Left renal pelvis (tissue), 4 donors: ENCODE measurements at places on chromosomes 16 and 17. TPM values are rescaled to one million over a fixed set of nuclear protein-coding genes. Genes with fewer than 3 reads are reported as not detected.

DNA sequence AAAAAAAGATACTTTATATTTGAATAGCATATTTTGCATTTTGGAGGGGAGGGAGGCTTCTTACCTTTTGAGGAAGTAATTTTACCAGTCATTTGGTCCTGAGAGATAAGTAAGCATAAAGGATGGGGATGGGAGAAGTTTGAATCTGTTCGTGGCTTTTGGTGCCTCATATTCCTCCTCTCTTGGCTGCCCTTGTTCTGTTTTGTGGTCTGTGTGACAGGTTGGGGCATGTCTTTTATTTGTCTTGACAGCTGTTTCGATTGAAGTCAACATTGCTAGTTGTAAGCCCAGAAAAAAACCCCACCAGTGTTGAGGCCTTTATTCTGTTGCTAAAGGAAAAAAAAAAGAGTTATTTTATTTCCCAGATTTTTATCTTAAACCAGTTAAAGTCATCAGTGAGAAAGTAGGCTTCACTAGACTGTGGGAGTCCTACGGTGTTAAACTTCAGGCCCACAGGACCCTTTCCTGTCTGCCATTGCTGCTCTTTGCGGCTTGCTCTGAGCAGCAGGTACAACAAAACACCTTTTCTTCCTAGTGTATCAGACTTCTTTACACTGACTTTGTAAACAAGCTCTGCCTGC, 11.4 kb downstream of the SLC7A6 start:
- DNase-seq: no peak

DNA sequence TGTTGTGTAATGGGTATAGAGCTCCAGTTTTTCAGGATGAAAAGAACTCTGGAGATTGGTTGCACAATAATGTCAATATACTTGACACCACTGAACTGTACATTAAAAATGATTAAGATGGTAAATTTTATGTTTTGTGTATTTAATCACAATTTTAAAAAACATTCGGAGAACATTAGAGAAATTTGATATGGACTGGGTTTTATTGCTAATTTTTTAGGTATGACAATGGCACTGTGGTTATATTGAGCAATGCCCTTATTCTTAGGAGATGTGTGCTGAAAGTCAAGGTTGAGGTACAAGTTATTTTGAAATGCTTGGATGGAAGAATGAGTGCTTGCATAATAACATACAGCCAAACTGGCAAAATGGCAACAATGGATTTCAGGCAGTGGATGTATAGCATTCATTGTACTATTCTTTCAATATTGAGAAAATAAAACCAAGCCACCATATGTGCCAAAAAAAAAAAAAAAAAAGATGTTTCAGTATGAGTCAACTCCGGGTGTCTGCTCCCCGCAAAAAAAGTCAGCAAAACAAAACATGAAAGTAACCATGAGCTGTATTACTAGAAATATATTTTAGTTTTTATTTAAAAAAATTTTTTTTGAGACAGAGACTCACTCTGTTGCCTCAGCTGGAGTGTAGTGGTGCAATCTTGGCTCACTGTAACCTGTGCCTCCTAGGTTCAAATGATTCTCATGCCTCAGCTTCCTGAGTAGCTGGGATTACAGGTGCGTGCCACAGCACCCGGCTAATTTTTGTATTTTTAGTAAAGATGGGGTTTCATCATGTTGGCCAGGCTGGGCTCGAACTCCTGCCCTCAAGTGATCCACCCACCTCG, 19.8 kb downstream of the HOXB1 start:
- DNase-seq: no peak

DNA sequence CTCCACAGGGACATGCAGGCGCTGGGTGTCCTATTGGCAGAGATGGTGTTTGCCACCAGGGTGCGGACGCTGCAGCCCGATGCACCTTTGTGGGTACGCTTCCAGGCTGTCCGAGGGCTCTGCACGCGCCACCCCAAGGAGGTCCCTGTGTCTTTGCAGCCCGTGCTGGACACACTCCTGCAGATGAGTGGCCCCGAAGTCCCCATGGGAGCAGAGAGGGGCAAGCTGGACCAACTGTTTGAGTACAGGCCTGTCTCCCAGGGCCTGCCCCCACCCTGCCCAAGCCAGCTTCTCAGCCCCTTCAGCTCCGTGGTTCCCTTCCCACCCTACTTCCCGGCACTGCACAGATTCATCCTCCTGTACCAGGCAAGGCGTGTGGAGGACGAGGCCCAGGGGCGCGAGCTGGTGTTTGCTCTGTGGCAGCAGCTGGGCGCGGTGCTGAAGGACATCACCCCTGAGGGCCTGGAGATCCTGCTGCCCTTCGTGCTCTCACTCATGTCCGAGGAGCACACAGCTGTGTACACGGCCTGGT, 2.8 kb downstream of the WDR81 start:
- DNase-seq: no peak

DNA sequence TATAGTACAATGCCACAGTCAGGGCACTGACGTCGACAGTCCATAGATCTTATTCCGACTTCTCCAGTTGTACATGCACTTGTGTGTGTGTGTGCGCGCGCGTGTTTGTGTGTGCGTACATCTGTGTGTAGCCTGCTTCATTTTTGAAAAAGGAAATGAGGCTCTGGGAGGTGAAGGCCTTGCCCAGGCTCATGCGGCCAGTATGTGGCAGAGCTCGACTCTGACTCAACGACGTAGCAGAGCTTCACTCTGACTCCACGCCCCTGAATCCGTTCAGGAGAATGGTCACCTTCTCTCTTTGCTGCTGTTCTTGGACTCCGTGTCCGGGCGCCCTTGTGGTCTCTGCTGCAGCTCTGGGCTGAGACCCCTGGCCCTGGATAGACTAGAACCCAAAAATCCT, 81.6 kb upstream of the CIBAR2 start:
- no peak for DNase-seq

- DNase-seq: no peak
These were observed 54.1 kb downstream of the TOX3 start for GRCh38 chr16:52492789-52493357.

DNA sequence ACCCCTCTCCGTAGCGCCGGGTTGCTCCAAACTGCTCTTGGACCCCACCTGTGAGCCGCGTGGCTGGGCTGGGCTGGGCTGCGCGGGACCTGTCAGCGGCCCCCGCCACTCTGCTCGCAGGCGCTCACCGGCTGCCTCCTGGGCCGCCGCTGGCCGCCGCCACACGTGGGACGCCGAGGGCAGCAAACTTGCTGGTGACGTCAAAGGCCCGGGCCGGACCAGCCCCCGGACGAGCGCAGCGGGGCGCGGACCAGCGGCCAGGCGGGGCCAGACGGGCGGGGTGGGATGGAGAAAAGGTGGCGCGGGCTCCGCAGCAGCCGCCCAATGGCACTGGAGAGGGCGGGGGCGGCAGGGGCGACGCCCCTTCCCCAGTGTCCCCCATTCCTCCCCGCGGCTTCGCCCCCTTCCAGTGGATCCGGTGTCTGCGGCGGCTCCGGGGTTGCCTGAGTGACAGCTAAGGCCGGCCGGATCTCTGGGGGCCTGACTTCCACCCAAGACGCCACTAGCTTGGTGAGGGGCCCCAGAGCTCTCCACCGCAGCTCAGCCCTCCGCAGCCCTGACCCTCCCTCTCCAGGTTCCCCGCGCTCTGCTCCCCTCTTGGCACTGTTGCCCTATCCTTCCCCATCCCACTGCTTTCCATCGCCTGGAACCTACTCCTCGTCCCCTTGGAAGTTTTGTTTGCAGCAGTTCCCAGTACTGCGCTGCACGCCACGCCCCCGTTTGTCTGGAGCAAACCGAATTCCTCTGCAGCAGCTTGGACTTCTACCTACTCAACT, at the start of gene HS3ST3A1:
TSS of gene HS3ST3A1 (minus strand) at position 154 of the 776 bp plus-strand sequence. CDS start 800 bp downstream, outside the sequence.
- DNase-seq: peak; percentile 64

GRCh38 chr17:45410144-45411091, 22.3 kb downstream of the ARHGAP27 start:
- DNase-seq: no peak

DNA sequence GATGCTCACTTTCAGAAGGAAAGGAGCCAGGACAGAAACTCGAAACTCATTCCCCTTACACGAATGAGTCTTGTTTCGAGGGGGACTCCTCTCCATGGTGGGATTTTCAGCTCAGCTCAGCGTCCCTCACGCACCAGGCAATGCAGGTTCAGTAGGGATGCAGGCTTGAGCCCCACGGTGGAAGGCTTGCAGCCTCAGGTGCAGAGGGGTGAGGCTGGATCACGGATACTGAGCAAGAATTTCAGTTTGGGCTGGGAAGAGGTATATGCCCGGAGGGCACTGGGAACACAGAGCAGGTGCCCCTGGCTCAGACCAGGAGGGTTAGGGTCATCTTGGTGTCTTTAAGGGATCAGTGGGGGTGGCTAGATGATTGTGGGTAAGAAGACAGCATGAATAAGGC, 344.9 kb upstream of the TNRC6C start:
- DNase-seq: no peak

GRCh38 chr17:62821189-62822079, 13.3 kb upstream of the MARCHF10 start:
- no peak for DNase-seq

- DNase-seq: no peak
These were observed 678.9 kb downstream of the WWOX start for GRCh38 chr16:78778101-78779004.

DNA sequence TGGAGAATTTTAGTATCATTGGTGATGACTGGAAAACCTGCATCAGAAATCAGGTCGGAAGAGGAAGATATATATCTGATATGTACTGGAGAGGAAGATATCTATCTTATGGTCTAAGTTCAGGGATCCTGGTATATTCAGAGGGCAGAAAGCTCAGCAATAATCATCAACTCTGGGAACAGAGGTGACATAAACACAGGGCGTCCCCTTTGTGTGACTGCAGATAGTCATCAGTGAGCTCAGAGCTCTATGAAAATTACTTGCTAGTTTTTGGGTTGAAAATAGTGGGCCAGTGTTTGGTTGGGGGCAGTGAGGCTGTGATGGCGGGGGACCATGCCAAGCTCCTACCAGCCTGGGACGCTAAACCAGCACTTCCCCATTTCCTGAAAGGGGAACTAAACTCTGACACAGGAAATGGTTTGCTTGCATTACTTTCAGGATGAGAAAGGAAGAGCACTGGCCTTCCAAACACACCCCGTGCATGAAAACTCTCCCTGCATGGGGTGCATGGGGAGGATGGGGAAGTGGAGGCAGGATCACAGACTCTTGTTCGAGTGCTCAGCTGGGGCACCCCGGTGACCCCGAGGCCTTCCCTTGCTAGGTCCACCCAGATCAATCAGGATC, 15.8 kb downstream of the NOD2 start:
- no peak for DNase-seq

GRCh38 chr17:65103431-65103830, 33.7 kb upstream of the RGS9 start:
- no peak for DNase-seq

- no peak for DNase-seq
These were observed 160.3 kb downstream of the PCTP start for GRCh38 chr17:55911186-55911585.

DNA sequence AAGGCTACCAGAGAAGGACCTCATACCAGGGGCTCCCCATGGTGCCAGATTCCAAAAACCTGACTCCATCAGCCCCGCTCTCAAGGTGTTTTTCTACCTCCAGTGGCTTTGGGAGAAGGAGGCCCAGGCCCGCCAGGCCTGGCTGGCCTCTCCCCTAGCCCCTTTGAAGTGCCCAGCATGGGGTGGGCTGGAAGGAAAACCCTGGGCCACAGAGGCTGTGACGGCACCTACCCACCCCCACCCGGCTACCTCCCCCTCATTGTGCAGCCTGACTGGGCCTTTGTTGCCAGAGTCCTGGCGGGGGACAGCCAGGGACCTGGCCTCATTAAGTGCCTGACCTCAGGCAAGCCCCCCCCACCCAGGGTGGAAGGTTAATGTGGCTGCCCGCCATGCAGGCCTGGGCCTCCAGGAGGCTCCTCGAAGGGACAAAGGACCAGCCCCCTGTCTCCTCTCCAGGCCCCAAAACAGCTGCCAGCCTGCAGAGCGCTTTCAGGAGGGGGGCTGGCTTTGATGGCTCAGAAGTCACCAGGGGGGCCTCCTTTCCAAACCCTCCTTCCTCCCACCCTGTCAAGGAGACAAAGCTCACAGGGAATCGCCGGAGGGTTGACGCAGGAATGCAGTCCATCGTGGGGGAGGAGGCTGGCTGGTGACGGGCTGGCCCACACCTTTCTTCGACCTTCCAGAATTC, 159.4 kb downstream of the ZNF423 start:
- DNase-seq: no peak

DNA sequence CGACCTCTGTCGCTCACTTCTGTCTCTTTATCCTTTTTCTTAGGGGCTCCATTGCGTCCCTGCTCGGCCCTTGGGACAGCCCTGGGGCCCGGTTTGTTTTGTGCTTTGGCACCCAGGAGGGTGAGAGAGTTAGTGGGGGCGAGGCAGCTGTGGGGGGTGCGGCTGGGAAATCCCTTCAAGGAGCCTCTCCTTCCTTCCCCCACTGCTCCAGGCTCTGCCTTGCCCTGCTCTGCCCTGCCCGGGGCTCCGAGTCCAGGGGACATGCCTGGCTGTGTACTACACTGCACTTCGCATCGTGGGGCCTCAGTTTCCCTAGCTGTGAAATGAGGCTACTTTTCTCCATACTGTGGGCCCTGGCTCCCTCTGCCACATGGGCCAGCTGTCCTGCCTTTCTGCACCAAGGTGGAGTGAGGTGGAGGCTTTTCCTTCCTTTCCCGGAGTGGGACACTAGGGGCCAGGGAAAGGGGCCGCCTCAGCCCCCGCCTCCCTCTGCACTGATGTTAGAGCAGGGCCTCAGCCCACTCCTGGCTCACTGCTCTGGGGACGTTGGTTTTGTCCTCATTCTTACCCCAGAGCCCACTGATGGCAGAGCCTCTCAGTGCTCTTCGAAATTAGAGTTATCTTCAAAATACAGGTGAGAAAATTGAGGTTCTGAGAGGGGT, 980 bp downstream of the LLGL1 start:
- no peak for DNase-seq

DNA sequence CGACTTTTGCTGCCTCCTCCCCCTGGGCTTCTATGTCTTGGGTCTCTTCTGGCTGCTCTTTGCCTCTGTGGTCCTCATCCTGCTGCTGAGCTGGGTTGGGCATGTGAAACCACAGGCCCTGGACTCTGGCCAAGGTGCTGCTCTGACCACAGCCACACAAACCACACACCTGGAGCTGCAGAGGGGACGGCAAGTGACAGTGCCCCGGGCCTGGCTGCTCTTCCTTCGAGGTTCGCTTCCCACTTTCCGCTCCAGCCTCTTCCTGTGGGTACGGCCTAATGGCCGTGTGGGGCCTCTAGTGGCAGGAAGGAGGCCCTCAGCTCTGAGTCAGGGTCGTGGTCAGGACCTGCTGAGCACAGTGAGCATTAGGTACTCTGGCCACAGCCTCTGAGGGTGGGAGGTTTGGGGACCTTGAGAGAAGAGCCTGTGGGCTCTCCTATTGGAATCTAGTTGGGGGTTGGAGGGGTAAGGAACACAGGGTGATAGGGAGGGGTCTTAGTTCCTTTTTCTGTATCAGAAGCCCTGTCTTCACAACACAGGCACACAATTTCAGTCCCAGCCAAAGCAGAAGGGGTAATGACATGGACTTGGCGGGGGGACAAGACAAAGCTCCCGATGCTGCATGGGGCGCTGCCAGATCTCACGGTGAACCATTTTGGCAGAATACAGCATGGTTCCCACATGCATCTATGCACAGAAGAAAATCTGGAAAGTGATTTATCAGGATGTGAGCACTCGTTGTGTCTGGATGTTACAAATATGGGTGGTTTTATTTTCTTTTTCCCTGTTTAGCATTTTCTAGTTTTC, 2.3 kb downstream of the GP1BA start:
- no peak for DNase-seq

The HSF5 gene
- polyA plus RNA-seq: 0.37 TPM

The UMOD gene
- polyA plus RNA-seq: 325 TPM

The TGFB1I1 gene
- polyA plus RNA-seq: 43.7 TPM

The AGRP gene
- 0.34 TPM for polyA plus RNA-seq

The ATP2A1 gene
- polyA plus RNA-seq: 2.5 TPM

The GAS7 gene
- 14.1 TPM for polyA plus RNA-seq
